ENCODE measurements at places on chromosomes 3 and 15.

- no peak for DNase-seq
Measured at GRCh38 chr3:122342803-122343202, 17.8 kb downstream of the CSTA start.

- DNase-seq: no peak
Measured at GRCh38 chr3:9864200-9864927, 15.7 kb downstream of the CIDEC start.

GRCh38 chr15:41546851-41547786 lies 3.1 kb upstream of the RPAP1 start:
- no peak for DNase-seq

DNA sequence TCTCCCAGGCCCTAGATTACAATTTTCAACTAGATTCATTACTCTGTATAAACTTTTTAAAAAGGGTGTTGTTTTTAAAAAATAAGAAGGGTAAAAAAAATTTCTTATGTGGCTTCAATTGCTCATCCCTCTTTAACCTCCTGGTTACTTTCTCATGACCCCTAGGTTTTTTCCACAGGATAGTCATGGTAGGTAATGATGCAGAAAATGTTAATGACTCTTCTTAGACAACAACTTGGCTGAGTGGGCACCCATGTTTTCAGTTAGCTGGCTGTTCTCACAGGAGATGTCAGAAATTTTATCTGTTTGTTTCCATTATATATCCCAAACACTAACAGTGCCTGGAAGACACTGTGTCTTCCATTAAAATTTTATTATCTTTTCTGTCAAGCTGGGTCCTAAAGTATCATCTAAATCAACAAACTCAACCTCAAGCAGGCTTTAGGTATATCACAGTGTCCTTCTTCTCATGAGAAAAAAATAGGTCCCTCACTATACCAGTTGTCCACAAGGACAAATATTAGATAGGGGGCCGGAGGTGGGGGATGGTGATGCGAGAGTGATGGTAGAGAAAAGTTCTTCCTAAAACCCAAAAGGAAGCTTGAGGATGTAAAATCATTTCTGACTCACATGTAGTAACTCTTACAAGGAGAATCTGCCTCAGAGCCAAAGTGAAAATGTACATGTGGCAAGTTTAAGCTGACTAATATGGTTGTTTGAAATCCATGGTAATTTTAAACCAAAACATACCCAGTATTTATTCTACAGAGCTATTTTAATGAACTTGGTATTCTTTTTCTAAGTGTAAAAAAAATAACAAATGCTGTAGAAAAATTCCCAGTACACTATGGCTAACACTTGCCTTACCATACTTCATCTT lies 43.3 kb downstream of the PLOD2 start:
- DNase-seq: no peak

- no peak for DNase-seq
Measured at GRCh38 chr3:126480206-126480605, 4.5 kb upstream of the ZXDC start.

DNA sequence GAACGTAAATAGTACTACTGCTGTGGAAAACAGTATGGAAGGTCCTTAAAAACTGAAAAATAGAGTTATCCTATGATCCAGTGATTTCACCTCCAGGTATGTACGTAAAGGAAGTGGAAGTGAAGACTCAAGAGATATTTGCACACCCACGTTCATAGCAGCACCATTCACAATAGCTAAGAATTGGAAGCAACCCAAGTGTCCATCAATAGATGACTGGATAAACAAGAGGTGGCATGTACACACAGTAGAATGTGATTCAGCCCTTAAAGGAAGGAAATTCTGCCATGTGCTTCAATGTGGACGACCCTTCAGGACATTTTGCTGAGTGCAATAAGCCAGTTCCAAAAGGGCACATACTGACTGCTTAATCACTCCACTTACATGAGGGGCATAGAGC lies 188.3 kb downstream of the APBA2 start:
- DNase-seq: no peak

GRCh38 chr3:194768586-194768985 lies 82.9 kb downstream of the FAM43A start:
- DNase-seq: no peak

GRCh38 chr3:47337656-47338055 lies 43.2 kb upstream of the PTPN23 start:
- no peak for DNase-seq

DNA sequence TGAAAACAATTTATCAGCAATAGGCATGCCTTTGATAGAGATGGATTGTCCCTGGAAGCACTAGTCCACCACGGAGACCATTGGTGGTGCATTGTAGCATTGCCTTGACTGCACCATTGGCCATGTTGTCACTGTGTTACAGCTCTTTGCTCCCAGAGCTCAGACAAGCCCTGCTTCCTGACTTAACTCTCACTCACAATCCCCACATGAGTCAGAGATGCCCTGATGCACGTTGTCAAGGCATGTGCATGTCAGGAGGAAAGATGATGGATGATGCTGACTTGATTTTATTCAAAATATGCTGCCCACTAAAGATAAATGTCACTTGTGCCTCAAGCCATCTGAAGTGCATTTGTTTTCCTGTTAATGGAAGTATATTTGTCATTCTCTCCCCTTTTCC lies 266.1 kb downstream of the ARRDC4 start:
- DNase-seq: no peak

DNA sequence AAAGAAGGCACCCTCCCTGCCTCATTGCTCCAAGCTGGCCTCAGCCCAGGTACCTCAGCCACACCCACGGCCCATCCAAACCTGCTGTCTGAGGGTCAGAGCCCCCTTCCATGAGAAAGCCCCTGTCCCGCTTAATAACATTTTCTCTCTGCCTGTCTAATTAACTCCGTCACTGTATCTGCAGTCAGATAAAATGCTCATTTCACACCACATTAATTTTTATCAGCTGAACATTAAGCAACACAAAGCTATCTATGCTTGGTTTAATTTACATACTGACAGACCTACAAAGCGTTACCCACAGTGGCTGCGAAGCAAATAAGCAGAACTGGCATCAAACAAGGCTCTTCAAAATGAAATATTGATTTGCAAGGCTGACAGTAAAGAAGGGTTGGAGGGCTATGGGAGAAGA lies 309.8 kb upstream of the ICE2 start:
- no peak for DNase-seq

- no peak for DNase-seq
Measured at GRCh38 chr15:81886591-81886990, 159.2 kb downstream of the MEX3B start.

DNA sequence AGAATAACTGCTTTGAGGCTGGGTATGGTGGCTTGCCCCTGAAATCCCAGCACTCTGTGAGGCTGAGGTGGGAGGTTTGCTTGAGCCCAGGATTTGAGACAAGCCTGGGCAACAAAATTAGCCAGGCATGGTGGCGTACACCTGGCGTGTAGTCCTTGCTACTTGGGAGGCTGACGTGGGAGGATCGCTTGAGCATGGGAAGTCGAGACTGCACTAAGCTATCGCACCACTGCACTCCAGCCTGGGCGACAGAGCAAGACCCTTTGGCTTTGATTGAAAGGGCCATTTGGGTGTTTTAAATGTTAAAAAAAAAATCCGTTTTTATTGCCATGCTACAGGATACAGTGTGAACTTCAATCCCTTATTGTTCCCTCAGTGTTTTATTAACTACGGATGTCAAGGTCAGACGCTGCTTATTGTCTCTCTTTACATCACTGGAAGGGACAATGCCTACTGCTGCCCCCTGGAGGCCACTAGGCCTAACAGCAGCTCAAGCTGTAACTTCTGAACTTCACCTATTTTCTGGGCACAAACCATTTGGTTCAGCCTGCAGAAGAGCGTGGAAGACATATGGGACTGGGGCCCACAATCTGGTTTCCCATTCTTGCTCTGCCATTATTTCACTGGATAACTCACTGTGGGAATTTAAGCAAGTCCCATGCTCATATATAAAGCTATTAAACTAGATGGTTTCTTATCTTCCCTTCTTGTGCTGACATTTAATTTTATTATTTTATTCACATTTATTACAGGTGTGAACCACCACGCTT lies 15.3 kb upstream of the IREB2 start:
- DNase-seq: peak; percentile 63

GRCh38 chr15:40830884-40831283 lies 2.4 kb upstream of the PPP1R14D start:
- no peak for DNase-seq

- no peak for DNase-seq
Measured at GRCh38 chr3:16258866-16259265, 5.9 kb downstream of the DPH3 start.

DNA sequence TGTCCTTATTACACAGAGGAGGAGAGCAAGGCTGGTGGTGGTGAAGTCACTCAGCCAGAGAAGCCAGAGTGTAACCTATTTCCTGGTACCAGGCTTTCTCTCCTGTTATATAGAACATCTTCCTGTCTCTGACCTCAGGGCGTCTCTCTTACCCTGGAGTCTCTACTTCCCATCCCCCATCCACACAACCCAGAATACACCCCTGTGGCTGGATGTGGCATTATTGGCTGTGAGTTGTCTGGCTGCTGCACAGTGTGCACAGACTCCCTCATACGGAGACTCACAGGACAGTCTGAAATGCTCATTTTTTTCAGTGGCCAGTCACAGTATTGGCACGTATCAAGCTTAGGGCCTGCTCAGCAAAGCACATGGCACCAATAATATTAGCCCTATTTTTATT lies 8.6 kb downstream of the PODXL2 start:
- no peak for DNase-seq

DNA sequence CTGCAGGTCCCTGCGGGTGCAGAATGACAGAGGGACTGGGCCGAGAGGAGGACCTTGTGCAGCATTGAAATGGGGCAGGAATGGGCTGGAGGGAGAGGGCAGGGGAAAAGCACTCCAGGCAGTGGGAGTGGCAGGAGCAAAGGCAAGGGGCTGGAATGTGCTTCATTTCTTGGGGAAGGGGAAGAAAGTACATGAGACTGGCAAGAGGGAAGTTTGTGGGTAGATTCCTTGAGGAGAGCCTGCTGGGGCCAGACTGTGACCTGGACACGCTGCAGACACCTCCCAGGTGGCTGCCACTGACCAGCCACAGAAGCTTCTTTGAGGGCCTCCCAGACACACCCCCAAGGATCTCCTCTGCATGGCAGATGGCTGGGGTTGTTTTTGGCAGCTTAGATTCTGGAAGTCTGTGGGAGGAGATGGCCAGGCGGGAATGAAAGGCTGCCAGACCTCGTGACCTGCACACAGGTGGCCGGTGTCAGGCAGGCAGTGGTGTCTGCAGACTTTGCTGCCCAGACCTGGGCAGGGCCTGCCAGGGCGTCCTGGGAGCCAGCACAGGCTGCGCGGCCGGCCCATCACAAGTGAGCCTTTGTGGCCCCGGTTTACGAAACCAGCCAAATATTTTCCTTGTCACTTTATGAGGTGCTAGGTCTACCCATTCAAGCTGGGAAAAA lies 53.1 kb downstream of the SPSB4 start:
- DNase-seq: no peak

- DNase-seq: no peak
Measured at GRCh38 chr3:169259134-169259533, 404.4 kb downstream of the MECOM start.

DNA sequence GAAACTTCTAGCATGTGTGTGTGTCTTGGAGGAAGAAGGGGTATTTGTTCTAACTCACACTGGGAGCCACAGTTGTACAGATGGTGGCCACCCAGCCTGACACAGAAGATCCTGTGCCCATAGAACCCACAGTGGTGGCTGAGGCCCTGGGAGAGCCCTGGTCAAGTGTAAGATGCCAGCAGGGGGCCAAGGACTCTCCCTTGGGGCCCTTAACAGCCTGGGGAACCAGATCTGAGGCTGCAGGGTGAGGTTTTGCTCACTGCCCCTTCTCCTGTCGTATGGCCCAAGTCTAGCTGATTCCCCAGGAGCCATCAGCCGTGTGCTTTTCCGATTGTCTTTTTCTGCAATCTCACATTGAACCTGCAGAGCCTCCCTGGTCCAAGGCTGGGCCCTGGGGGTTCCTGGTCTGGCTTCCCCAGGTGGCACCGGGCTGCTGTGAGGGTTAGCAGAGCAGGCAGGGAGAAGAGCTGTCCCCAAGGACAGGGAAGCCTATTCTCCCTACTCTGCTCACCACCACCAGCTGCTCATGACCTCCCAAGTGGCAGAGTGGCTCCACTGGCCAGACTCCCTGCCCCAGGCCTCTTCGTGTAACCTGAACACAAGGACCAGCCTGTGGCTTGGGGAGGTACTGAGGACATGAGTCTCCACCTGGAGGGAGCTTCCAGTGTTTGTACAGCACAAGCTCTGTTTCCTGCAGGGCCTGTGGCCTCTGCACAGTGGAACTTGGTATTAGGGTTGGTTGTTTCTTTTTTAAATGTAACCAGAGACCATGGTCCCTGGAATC lies 51.9 kb downstream of the CA12 start:
- no peak for DNase-seq

DNA sequence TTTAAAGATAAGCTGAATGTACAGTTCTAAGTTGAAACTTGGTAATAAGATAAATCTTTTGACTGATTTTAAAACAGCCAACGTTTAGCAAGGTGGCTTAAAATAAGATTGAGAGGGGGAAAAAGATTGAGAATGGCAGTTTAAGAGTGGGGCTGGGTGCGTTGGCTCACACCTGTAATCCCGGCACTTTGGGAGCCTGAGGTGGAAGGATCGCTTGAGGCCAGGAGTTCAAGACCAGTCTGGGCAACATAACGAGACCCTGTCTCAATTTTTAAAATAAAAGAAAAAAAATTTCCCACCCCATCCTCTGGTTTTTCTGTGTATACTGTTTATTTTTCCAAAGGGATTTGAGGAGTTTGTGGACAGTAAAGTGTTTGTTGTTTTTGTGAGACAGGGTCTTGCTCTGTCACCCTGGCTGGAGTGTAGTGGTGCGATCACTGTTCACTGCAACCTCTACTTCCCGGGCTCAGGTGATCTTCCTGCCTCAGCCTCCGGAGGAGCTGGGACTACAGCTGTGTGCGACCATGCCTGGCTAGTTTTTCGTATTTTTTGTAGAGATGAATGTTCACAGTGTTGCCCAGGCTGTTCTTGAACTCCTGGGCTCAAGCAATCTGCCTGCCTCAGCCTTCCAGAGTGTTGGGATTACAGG lies 3.0 kb downstream of the MAPK6 start:
- no peak for DNase-seq

- no peak for DNase-seq
Measured at GRCh38 chr15:63028442-63029110, 14.0 kb upstream of the TPM1 start.
